ENCODE measurements at places on chromosomes 7 and 10.

DNA sequence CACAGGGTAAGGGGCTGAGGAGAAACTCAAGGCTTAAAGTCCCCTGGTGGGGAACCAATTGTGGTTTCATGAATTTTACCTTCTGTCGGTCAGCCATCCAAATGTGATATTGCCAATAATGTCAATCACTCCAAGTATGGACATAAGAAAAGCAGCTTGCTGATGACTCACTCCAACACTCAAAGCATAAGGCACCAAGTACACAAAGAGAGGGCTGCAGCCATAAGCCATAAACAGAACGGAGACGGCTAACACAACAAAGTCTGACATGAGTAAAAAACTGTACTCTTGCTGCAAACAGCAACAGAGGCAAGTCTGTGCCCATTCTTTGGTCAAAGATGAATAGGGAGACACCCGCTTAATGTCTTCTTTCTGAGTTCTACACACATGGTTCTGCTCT lies 24.2 kb downstream of the IFIT5 start:
- DNase-seq: no peak

- DNase-seq: no peak
Observed at GRCh38 chr7:143300959-143301935, 13.1 kb downstream of the CASP2 start.

- DNase-seq: no peak
Observed at GRCh38 chr10:62511238-62511637, 137.1 kb downstream of the ZNF365 start.

- no peak for DNase-seq
Observed at GRCh38 chr7:138105221-138105620, 29.0 kb downstream of the AKR1D1 start.

GRCh38 chr10:126921974-126922525 lies 16.8 kb downstream of the DOCK1 start:
- DNase-seq: no peak

DNA sequence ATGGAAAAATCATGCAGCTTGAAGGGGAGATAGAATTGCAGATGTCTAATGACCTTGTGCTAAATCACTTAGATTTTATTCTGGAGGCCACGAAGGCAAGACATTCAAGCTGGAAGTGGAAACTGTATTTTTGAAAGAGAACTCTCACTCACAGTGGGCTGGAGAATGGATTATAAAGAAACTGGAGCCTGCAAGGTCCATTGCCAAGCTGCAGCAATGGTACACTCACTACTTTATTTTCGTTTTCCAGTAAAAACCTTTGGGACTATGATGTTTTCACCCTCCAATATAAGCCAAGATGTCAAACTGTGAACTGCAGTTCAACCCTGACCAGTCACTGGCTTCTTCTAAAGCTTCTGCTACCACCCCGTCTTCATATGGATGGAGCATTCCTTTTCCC lies 62.0 kb downstream of the SKIDA1 start:
- no peak for DNase-seq

DNA sequence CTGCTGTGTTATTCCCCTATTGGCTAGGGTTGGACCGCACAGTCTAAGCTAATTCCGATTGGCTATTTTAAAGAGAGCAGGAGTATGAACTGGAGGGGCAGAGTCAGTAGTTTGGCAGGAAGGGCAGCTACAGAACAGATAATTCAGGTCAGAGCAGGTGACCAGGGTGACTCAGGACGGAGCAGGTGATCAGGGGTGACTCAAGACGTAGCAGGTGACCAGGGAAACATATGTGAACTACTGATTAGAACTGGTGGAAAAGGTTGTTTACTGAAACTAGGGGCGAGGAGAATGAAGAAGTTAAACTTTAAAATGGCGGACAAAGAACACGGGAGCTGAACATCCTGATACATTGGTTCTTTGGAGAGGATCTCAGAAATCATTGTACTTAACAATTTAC lies 102.3 kb downstream of the CCDC7 start:
- no peak for DNase-seq

DNA sequence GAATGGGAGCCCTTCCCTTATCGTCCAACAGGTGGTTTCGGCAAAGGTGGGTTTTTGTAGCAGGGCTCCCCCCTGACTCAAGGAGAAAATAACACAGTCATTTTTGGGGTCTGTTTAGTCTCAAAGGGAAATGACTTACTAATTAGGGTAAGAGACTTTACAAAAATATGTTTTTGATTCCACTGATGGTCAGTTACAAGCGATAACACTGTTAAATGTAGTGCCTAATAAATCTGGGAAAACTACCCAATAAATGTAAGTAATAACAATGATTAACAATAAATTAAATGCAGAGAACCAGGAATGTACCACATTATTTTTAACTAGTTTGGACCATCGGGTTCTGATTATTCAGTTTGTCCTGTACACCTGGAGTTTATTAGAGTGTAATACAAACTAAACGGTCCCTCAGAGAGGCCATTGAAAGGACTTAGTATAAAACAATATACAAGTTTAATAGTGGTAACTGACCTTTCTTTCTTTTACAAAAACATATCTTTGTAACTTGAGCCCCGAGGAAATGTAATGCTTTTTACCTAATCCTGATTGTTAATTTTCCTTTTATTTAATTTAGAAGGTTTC lies 216.2 kb upstream of the HABP2 start:
- DNase-seq: no peak

GRCh38 chr7:151456782-151457181 lies 16.8 kb upstream of the CRYGN start:
- no peak for DNase-seq

DNA sequence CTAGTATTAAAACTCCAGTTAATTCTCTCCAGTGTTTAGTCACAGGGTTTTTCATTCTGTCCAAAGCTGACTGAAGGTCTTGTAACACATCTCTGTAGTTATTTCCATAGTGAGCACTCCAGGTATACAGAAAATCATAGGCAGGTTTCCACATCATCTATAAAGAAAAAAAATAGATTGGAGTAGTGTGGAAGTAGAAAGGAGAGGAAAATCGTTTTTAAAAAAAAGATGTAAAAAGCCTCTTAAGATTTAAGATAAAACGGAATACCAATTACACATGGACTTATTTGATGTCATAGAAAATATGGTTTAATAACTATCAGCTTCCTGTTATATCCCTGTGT lies 76.2 kb downstream of the MACC1 start:
- no peak for DNase-seq

DNA sequence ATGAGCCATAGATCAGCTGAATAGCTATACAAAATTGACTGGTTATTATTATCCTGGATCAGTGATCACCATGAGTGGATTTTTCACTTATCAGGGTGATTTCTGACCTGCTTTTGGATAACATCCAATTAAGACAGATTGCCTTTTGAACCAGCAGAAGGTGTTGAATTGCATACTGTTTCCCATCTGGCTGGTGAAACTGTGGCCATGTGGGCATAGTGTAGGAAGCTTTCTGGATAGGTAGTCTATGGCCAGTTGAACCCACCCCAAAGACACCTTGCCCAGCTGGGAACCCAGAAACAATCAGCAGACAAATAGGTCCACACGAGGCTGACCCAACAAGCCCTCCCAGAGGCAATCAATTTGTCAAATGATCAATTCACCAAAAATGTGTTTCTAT lies 29.3 kb downstream of the DNAJC12 start:
- DNase-seq: no peak

GRCh38 chr10:22825841-22826240 lies 102.0 kb upstream of the ARMC3 start:
- no peak for DNase-seq

DNA sequence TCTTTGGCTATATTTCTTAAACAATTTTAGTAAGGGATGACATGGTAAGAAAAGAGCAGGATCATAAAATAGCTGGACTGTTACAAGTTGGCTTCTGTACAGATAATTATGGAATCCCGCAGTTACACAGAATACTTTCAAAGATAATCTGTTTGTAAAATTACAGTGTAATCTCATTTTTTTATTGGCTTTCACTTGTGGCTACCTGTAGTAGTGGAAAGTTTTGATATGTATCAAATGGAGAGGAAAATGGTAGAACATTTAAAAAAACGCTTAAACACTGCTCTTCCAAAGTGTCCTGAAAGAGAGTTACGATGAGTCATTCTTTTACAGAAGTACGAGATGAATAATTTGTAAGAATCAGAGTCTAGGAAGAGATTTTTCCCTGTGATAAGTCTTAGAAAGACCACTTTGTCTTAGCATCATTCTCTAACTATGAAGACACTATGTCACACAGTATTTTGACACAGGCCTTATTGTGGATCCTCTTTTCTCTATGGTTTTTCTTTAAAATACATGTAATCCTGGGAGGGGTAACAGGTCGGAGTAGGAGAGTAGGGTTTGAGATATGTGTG lies 215.0 kb upstream of the DKK1 start:
- no peak for DNase-seq

DNA sequence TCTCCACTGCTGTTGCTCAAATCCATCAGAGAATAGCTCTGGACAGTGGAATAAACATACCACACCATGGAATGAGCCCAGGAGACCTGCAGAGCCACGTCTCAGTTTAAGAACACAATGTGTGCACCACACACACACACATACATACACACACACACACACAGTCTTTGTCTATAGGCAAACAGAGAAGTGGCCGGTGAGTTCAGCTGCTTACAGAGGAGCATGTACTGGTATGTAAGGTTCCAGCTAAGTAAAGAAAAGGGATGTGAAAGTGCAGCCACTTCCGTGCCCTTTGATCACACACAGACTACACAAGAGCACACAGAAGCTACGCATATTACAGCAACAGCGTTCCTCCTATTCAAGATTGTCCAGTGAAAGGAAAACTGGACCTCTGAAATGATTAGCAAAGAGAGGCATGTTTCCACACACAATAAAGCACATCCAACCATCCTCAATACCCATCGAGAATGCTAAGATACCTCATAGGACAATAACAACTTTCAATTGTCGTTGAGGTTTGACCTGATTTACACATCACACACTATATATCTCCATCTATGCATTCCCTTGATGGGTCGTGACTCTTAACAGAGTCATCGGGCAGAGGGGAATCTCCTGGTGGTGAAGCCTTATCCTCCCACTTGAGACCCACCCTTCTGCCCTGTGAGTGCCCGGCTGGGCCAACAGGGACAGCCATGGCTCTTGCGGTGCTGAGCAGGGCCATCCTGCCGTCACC lies 23.6 kb downstream of the SLC35B4 start:
- DNase-seq: no peak

- no peak for DNase-seq
Observed at GRCh38 chr10:103523683-103524082, 30.2 kb downstream of the NEURL1 start.

DNA sequence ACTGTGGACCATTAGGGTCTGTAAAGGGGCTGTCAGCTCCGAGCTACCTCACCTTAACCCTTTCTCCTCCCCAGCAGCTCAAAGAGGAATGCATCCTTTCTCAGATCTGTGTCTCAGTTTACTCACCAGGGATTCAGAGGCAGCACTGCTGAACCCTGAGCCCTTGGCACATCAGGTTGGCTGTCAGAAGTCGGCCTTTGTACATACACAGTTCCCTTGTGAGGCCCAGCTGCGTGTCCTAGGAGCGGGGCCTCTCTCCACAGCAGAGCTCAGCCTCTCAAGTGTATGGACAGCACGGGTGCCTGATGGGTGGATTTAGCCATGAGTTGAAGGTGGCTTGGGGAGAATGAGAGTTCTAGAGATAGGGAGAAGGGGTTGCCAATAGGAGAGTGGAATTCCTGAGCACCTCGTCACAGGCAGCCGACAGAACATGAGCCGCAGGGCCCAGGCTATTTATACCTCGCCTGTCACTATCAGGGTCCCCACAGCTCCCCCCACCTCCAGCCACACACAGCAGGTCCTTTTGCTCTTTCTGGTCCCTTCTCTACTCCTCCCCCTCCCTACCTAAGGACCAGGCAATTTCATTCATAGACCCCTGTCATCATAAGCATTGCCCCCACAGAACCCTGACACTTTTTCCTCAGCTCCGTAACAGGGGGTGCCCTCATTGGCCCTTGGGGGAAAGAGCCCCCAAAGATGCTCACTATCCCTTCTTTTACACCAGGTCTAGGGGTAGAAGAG lies 2.1 kb upstream of the FLNC start:
- DNase-seq: no peak

DNA sequence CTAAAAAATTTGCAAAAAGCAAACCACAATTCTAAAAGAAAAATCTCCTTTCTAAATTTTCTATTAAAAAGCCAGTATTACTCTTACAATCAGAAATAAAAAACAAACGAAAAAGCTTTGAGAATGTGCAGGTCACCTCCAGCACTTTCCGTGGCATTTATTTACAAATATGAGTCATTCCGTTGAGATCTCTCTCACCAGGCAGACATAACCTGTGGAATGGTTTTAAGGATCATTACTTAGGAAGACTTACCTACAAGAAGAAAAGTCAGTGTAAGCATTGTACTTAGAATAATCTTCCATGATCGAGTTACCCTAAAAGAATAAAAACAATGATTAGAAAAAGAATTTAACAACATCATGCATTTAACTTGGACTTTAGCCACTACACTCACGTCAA lies 3.3 kb downstream of the SUN3 start:
- no peak for DNase-seq

DNA sequence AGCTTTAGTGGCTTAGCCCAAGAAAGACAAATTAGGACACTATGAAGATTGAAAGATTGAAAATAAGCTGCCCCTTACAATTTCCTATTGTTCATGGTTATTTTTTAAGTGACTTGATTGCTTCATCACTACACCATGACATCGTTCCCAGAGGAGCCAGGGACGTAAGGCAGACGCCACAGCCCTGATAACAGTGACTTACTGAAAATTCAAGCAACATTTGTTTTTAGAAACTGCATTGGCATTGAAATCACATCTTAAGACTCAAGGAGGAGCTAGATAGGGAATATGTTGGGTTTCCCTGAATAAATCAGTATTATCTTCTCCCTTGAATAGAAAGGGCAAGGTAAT lies 38.7 kb upstream of the ANK3 start:
- no peak for DNase-seq

DNA sequence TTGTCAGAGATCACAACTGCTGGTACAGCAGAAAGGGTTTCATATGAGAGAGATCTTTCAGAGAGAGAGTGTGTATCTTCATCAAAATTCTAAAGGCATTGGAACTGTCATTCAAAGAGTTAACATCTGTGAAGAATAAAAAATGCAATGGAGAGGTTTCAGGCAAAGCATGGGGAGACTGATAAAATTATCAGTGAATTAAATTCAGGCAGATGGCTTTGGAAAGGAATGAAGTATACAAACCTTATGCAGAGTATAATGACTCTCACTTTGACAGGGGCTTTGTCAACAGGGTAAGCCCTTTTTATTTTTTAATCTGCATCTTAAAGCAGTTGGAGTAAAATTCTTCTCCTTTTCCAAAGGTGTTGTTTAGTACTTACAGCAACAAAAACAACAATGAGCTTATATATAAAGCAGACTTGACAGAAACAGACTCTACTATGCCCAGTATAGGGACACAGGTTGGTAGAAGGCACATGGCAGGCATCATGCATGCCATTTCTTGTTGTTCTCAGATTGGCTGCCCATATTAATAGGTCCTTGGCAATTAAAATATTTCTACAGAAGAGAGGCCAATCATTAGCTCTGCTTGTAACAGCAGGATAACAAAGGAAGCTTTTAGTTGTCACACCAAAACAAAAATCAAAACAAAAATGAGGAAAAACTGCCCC lies 54.9 kb upstream of the NXPH1 start:
- no peak for DNase-seq
